Pulmonary artery endothelial cell (primary cell): ENCODE measurements at places on chromosomes 2 and 18.

DNA sequence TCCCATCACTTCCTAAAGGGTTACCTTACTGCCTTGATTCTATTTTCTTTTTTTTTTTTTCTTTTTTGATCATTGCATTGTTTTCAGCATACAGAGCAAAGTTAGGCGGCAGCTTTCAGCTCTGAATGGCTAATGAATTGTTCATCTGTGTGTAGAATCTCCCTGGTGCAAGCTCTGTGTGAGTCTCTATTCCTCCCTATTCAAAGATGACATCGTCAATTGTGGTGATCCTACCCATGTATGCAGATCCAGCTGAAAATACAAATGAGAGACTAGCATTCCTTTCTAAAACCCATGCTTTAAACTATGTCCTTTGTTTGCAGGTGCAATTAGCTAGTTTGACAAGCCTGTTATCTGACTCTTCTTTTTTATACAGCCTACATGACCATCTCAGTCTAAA lies 539.0 kb downstream of the ARHGAP15 start:
- no peak for DNase-seq

GRCh38 chr2:38265461-38265860 lies 111.6 kb downstream of the ATL2 start:
- DNase-seq, result no peak

DNA sequence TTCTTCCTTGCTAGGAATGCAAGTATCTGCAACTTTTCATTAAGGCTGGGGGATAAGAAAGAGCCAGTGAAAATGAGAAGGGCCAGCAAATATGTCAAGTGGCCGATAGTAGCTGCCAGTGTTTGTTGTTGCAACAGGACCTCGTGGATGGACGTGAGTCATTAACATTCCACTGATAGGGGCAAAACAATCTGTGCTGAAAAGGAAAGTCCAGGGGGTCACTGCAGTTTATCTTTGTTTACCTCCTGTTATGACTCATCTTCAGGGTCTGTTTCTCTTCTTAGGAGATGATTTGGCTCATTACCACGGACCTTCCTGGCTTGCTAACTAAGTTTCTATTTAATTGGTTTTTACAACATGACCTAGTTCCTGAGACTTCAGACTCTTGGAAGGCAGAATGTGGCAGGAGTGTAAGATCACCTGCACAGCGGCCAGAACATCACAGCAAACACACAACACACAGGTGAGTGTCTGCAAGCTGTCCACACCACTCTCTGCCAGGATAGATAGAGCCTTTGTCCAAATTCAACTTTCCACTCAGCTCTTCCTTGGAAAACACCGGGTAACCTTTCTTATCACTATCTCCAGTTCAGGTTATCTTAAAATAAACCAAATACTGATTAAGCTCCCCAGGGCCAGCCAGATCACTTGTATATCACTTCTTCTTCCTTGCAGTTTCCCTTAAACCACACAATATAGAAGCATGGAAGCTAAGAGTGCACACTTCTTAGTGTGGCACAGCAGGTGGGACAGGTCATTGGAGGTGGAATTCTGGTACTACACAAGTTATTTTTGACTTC lies 157.5 kb upstream of the LMAN1 start:
- DNase-seq, result peak; percentile 95

GRCh38 chr2:197195518-197195917 lies 115.1 kb downstream of the ANKRD44 start:
- no peak for DNase-seq
